Astrocyte (in vitro differentiated cells and primary cell): ENCODE measurements at places on chromosomes 1 and 21.
A peak's percentile ranks its signal among the peaks of the same experiment; 100 is the strongest.

DNA sequence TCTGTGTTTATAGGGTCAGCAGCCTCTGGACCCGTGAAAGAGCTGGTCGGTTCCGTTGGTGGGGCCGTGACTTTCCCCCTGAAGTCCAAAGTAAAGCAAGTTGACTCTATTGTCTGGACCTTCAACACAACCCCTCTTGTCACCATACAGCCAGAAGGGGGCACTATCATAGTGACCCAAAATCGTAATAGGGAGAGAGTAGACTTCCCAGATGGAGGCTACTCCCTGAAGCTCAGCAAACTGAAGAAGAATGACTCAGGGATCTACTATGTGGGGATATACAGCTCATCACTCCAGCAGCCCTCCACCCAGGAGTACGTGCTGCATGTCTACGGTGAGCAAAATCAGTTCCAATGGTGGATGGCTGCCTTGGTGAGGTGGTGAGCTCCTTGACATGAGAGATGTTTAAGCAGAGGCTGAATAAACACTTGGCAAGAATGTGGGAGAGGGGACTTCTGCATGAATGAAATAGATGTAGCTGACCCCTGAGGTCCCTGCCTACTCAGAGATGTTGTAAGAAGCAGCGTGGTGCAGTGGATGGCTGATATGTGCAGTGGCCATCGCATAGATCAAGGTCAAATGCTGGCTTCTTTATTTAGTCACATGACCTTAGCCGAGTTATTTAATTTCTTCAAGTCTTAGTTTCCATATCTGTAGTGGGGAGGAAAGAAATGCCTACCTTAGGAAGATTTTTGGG, 9.3 kb downstream of the SLAMF7 start:
- no peaks in the 10 kb centered on the region for H3K4me1 ChIP-seq
- no peaks in the 10 kb centered on the region for H3K27me3 ChIP-seq
- no peak for DNase-seq
- no peak overlapping the region for H3K27ac ChIP-seq

DNA sequence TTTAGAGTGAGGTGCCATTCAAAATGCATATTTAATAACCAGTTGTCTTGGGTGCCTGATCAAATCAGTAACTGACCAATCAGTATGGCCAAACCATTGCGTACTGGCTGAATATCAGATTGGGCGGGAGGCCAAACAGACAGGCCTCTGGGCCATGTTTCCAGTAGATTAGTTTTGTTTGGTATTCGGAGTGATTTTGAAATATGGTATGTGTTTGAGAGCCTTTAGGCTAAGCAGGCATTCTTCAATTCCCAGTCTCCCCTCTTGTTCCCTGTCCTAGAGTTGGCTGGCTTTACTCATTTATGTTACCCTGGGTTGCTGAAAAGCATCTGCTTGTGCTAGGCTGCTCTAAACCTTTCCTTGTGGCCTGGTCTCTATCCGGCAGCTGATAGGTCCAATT, 80.1 kb downstream of the BACH1 start:
- DNase-seq: peak; percentile 34
- H3K4me3 ChIP-seq: no peak overlapping the region
- peaks cover 13% of the 10 kb centered on the region for H3K4me1 ChIP-seq
- peaks cover 3% of the 10 kb centered on the region for H3K36me3 ChIP-seq
- H3K27me3 ChIP-seq: no peaks in the 10 kb centered on the region
- no peak overlapping the region for H3K27ac ChIP-seq

GRCh38 chr1:59162665-59163064, 134.2 kb upstream of the FGGY start:
- H3K4me1 ChIP-seq: peaks cover 12% of the 10 kb centered on the region
- H3K36me3 ChIP-seq: no peaks in the 10 kb centered on the region
- H3K27me3 ChIP-seq: no peaks in the 10 kb centered on the region

- DNase-seq: no peak
- no peaks in the 10 kb centered on the region for H3K4me1 ChIP-seq
- H3K27me3 ChIP-seq: no peaks in the 10 kb centered on the region
- no peaks in the 10 kb centered on the region for H3K36me3 ChIP-seq
- H3K27ac ChIP-seq: no peak overlapping the region
Measured at GRCh38 chr21:27759820-27760219, 792.9 kb upstream of the ADAMTS5 start.

DNA sequence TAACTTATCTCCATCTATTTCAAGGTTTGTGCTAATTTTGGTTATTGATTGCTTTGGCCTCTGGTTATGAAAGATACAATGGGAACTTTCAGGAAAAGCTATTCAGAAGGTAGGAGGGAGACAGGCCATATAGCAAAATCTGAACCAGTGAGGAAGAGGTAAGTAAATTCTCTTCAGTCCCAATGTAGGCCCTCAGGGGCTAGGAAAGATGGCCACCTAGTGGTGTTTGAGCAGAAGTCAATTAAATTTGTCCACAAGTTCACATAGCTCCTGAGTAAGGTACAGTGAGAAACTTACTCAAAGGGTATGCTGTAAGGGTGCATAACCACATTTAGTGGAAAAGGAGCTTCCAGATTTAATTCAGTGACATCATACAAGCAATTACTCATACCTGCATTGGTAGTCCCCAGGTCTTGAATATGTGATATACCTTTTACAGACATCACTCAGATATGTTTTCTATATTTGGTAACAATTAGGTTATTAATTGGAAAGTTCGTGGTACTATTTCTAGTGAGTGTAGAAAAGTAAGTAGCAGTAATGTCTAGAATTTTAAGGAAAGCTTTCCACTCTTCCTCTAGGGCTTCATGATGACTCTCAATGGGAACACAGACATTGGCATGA, 21.4 kb upstream of the FMO1 start:
- H3K4me1 ChIP-seq: peaks cover 6% of the 10 kb centered on the region
- no peaks in the 10 kb centered on the region for H3K27me3 ChIP-seq
- peak; percentile 57 for DNase-seq
- H3K4me3 ChIP-seq: no peak overlapping the region

DNA sequence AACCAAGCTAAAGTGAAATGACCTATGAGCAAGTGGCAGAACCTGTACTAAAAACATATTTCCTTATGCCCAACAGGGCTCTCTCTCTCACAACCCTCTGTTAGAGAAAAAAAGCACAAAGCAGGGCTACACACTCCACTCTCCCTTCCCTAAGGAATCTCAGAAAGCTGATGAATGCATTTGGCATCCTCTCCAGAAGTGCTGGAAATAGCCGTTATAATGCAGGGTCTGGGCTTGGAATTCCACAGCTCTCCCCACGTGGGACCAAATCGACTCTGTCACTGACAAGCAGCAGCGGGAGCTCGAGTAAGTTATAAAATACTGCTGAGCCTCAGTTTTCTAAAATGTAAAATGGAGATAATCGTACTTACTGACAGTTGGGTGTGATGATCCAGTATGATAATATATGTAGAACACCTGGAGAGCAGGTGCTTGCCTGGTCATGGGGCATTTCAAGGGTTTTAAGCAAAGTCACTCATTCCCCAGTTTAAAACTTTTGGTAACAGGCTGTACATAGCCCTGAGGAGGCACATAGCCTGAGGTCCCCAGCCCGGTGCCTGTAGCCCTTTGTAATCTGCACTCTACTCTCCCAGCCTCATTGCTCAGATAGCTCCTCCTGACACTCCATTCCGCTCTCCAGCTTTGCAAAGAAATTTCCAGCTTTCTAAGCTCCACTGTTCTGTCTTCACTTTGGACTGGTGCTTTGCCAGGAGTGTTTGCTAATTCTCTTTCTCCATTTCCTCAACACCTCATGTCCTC, 175.6 kb upstream of the DAB1 start:
- no peak overlapping the region for H3K4me3 ChIP-seq
- peak; percentile 62 for DNase-seq
- H3K27ac ChIP-seq: no peak overlapping the region
- H3K4me1 ChIP-seq: no peaks in the 10 kb centered on the region
- no peaks in the 10 kb centered on the region for H3K27me3 ChIP-seq
- no peaks in the 10 kb centered on the region for H3K36me3 ChIP-seq

DNA sequence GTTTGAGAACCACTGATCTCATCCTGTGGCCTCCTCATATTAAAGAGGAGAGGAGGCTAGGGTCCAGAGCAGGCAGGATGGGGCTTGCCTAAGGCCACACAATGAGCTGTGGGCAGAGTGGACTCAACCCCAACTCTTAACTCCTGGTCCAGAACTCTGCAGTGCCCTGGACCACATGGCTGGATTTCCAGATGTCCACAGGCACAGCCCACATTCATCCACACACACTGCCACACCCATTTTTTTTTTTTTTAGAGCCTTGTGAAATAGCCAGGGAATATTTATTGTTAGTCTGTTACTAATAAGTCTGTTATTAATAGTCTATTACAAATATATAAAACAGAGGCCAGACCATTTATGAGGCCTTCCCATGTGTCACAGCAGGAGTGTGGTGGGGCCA, 192.2 kb downstream of the TRABD2B start:
- no peak overlapping the region for H3K27ac ChIP-seq
- no peak for DNase-seq
- no peaks in the 10 kb centered on the region for H3K4me1 ChIP-seq
- no peaks in the 10 kb centered on the region for H3K36me3 ChIP-seq
- no peaks in the 10 kb centered on the region for H3K27me3 ChIP-seq

- no peak overlapping the region for H3K4me3 ChIP-seq
- no peaks in the 10 kb centered on the region for H3K36me3 ChIP-seq
- peaks cover 16% of the 10 kb centered on the region for H3K4me1 ChIP-seq
- DNase-seq: peak; percentile 98
- H3K27me3 ChIP-seq: no peaks in the 10 kb centered on the region
Measured at GRCh38 chr1:8238141-8239038, 79.5 kb upstream of the SLC45A1 start.

GRCh38 chr1:218785928-218786327, 387.8 kb upstream of the LYPLAL1 start:
- no peaks in the 10 kb centered on the region for H3K36me3 ChIP-seq
- DNase-seq: peak; percentile 69
- peaks cover 3% of the 10 kb centered on the region for H3K4me1 ChIP-seq
- no peaks in the 10 kb centered on the region for H3K27me3 ChIP-seq
- no peak overlapping the region for H3K4me3 ChIP-seq

GRCh38 chr1:110731529-110731928, 56.8 kb upstream of the KCNA3 start:
- no peaks in the 10 kb centered on the region for H3K4me1 ChIP-seq
- peaks cover 2% of the 10 kb centered on the region for H3K27me3 ChIP-seq
- no peak for DNase-seq

DNA sequence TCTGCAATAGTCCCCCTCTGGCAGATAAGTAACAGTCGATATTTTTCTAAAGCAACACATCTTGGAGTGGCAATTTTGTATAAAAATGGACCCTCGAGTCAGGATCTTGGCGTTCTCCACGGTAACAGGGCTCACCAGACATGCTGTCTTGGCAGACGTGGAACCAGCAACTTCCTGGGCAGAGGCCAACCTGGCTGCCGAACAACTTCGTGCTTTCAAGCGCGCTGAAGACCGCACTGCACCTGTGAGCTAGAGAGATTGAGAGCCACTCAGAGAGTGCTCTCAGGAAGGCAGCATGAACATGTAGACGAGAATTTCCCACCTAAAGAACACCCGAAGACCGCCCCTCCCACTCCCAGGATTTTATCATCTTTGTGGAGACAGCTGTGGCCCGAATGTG, 7.3 kb downstream of the C1orf174 start:
- H3K27me3 ChIP-seq: no peaks in the 10 kb centered on the region
- peaks cover 22% of the 10 kb centered on the region for H3K36me3 ChIP-seq
- DNase-seq: no peak
- H3K4me1 ChIP-seq: no peaks in the 10 kb centered on the region

- no peaks in the 10 kb centered on the region for H3K27me3 ChIP-seq
- no peak for DNase-seq
- no peaks in the 10 kb centered on the region for H3K36me3 ChIP-seq
- H3K4me3 ChIP-seq: no peak overlapping the region
- H3K27ac ChIP-seq: no peak overlapping the region
- H3K4me1 ChIP-seq: no peaks in the 10 kb centered on the region
Measured at GRCh38 chr1:101245246-101245927, 8.6 kb downstream of the S1PR1 start.

DNA sequence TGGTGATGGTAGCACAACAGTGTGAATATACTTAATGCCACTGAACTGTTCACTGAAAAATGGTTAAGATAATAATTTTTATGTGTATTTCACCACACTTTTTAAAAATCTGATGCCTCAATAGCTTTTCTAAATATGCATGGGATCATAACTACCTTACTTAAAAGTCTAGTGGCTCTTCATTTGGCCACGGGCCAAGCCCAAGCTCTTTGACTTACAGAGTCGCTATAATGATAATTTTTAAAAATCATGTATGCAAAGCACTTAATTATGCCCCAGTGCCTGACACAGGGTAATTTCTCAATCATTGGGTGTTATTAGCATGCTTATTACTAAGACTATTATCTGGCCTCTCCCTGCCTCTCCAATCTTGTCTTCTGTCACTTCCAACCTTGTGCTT, 7.6 kb upstream of the CNN3 start:
- H3K4me3 ChIP-seq: no peak overlapping the region
- no peaks in the 10 kb centered on the region for H3K36me3 ChIP-seq
- H3K27me3 ChIP-seq: no peaks in the 10 kb centered on the region

GRCh38 chr1:3204725-3205124, 135.7 kb downstream of the PRDM16 start:
- H3K4me1 ChIP-seq: no peaks in the 10 kb centered on the region
- no peak overlapping the region for H3K27ac ChIP-seq
- H3K4me3 ChIP-seq: no peak overlapping the region
- H3K27me3 ChIP-seq: no peaks in the 10 kb centered on the region
- no peaks in the 10 kb centered on the region for H3K36me3 ChIP-seq

GRCh38 chr21:45404730-45405270, at the start of gene COL18A1:
Gene COL18A1 (plus strand): TSS chr21:45405165. CDS start chr21:45405231, 66 bp downstream.
- no peak for DNase-seq
- H3K4me1 ChIP-seq: peaks cover 34% of the 10 kb centered on the region
- H3K36me3 ChIP-seq: no peaks in the 10 kb centered on the region
- H3K4me3 ChIP-seq: peak within 1 kb of the TSS; percentile 61
- peak within 1 kb of the TSS; percentile 58 for H3K27ac ChIP-seq
- H3K27me3 ChIP-seq: no peaks in the 10 kb centered on the region

GRCh38 chr21:29678626-29679025, 261.2 kb downstream of the GRIK1 start:
- no peak overlapping the region for H3K4me3 ChIP-seq
- no peak for DNase-seq
- no peaks in the 10 kb centered on the region for H3K27me3 ChIP-seq
- H3K27ac ChIP-seq: no peak overlapping the region
- H3K4me1 ChIP-seq: no peaks in the 10 kb centered on the region

DNA sequence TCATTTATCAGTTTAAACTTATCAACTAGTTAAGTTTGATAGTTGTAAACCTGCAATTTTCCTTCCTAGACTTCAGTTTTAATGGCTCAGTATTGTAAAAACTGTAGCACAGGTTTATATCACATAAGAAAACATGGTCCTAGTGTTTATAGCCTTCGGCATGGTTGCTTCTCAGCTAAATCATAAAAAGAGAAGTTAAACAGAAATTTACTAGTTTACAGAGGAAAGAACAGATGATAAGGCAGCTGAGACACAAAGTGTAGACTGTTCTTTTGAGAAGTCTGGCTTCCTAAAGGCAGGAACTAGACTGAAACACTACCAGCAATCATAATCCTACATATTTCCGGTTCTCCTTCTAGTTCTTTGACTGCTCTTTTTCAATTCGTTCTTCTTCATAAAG, 39.8 kb downstream of the WNT2B start:
- peaks cover 7% of the 10 kb centered on the region for H3K36me3 ChIP-seq
- H3K27ac ChIP-seq: no peak overlapping the region
- no peak overlapping the region for H3K4me3 ChIP-seq
- H3K27me3 ChIP-seq: no peaks in the 10 kb centered on the region
- DNase-seq: no peak
